Left ventricle myocardium inferior (tissue), 1 donor: ENCODE measurements at places on chromosomes 13 and 19. TPM values are rescaled to one million over a fixed set of nuclear protein-coding genes. Genes with fewer than 3 reads are reported as not detected.

Gene KL
- total RNA-seq = 1.2 TPM

Gene AKT2
- 107 TPM for total RNA-seq

Gene ZNF536
- total RNA-seq = 4.0 TPM

Gene FGF14
- total RNA-seq = 2.9 TPM

Gene CASP14
- not detected for total RNA-seq

Gene IGFL1
- total RNA-seq = not detected

Gene CYP4F8
- not detected for total RNA-seq

Gene SMIM24
- total RNA-seq = not detected

Gene OCEL1
- 21.2 TPM for total RNA-seq

- no peak for DNase-seq
- peak overlapping the region; percentile 2 for H3K4me3 ChIP-seq
- H3K27ac ChIP-seq = no peak overlapping the region
- H3K4me1 ChIP-seq = peaks cover 42% of the 10 kb centered on the region
- no peaks in the 10 kb centered on the region for H3K27me3 ChIP-seq
Measured at GRCh38 chr13:77300176-77301037, 26.5 kb downstream of the MYCBP2 start.

- H3K36me3 ChIP-seq = no peaks in the 10 kb centered on the region
- no peaks in the 10 kb centered on the region for H3K4me1 ChIP-seq
- no peak overlapping the region for H3K27ac ChIP-seq
- peaks cover 3% of the 10 kb centered on the region for H3K27me3 ChIP-seq
- no peak overlapping the region for H3K4me3 ChIP-seq
Measured at GRCh38 chr13:20349564-20350381, 117.7 kb upstream of the GJB6 start.

DNA sequence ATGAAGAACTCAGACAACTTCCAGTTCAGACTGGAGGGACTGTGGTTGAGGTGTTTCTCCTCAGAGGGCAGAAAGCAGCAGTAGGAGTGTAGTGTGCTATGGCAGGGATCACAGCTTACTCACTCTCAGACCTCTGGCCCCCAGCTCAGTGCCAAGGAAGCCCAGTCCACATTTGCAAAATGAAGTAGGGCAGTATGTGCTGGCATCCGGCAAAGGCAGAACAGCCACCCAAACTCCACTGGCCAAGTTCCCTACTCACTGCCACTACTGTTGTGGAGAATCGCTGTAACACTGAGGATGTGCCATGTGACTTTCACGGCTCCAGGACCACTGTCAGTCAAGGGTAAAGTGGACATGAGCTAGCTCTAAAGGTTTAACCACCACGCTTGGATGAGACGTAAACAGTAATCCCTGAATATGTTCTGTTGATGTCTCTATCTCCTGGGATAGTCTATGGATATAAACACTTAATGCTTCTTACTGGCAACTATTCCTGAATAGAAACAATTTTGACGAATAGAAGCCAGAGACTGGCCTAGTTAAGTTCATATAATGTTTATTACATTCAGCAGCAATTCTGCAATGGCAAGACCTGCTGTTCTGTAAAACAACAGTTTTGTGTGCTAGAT is 67.0 kb upstream of the SLC15A1 start:
- no peaks in the 10 kb centered on the region for H3K27me3 ChIP-seq
- peaks cover 53% of the 10 kb centered on the region for H3K4me1 ChIP-seq
- peaks cover 53% of the 10 kb centered on the region for H3K36me3 ChIP-seq
- peak overlapping the region; percentile 65 for H3K27ac ChIP-seq

DNA sequence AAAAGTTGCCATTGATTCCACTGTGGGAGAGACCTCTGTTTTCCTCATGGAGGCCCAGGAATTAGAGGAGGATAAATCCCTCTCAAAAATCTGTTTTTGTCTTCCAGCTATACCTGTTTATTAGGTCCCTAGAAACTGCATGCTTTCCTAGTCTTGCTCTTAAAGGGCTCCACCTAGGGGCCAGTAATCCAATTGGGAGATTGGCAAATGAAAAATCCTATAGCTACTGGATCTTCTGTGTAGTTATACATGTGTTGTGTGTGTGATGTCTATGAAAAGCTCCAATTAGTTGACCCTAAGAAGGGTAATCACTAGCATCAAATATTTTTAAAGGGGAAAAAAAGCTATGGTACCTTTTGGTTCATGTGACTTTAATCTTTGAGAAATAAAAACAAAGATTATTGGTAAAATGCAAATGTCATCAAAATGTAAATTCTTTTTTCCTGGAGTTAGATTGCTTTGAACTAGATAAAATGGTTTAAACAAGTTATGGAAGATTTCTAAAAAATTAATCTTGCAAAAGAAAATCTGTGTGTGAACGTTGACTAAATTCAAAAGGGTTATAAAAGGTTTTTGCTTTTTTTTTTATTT is 63.4 kb upstream of the C1QTNF9B start:
- H3K27ac ChIP-seq = no peak overlapping the region
- H3K36me3 ChIP-seq = no peaks in the 10 kb centered on the region
- no peak overlapping the region for H3K4me3 ChIP-seq
- DNase-seq = no peak

DNA sequence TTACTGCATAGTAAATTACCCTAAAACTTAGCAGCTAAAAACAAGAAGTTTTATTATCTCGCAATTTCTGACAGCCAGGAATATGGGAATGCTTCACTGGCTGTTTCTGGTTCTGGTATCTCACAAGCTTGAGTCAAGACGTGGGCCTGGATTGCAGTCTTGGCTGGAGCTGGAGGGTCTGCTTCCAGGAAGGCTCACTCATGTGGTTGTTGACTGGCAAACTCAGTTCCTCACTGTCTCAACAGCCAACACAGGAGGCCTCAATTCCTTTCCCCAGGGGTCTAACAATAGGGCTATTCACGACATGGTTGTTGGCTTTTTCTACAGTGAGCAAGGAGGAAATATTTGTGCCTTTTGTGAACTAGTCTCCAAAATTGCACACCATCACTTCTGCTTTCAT is 146.3 kb downstream of the GPC5 start:
- no peaks in the 10 kb centered on the region for H3K27me3 ChIP-seq
- no peak overlapping the region for H3K27ac ChIP-seq
- H3K36me3 ChIP-seq = no peaks in the 10 kb centered on the region
- H3K4me3 ChIP-seq = no peak overlapping the region
- no peaks in the 10 kb centered on the region for H3K4me1 ChIP-seq

- no peak for DNase-seq
- H3K27ac ChIP-seq = peak overlapping the region; percentile 89
- no peaks in the 10 kb centered on the region for H3K36me3 ChIP-seq
- H3K4me3 ChIP-seq = peak overlapping the region; percentile 51
- H3K4me1 ChIP-seq = peaks cover 88% of the 10 kb centered on the region
Measured at GRCh38 chr13:112725346-112726015, 35.6 kb downstream of the ATP11A start.

DNA sequence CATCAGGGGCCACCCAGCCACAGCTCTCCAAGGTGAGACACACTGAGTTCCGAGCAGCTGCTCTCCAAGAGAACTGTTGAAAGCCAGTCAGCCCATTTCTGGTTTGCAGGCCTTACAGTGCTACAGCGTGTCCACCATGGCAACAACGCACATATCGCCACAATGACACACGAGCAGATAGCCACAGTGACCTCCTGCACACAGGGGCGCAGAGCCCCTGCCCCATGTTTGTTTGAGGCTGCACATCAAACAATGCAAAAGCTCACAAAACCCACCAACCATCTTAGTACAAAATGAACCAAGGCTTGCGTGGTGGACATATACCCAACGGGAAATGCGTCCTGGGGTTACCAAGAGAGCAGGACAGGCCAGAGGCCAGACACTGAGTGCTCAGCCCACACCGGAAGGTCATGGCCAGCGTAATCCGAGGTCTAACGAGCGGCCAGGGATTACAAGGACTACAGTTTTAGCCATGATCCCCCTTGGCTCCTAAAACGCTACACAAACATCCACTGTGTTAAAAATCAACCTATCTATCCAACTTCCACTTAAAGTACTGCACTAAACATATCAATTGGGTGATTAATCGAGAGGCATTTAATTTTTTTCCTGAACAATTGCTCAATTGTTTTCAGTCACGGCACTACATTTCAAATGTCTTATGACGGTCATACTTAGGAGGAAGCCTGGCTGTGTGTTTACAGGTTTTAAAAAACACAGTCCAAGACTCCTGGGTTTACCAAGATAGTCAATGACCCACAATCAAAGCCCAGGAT is 56.0 kb downstream of the STK24 start:
- H3K4me3 ChIP-seq = no peak overlapping the region
- peak overlapping the region; percentile 7 for H3K27ac ChIP-seq
- H3K36me3 ChIP-seq = peaks cover 3% of the 10 kb centered on the region
- H3K27me3 ChIP-seq = no peaks in the 10 kb centered on the region

DNA sequence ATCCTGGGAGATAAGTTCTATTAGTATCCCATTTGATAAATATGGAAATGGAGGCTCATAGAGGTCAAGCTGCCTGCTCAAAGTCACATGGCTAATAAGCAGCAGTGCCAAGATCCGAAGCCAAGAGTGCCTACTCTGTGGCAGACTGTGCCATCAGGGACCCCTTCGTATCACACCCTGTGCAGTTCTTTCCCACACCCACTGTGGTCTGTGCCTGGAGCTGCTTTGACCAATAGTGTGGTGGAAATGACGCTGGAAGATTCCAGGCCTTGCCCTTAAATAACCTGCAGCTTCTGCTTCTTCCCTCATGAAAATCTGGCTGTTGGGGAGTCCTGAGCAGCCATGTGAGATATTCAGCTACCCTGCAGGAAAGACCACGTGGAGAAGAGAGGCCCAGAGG is 10.1 kb downstream of the OPA3 start:
- no peaks in the 10 kb centered on the region for H3K27me3 ChIP-seq
- H3K27ac ChIP-seq = peak overlapping the region; percentile 81
- DNase-seq = no peak
- no peaks in the 10 kb centered on the region for H3K36me3 ChIP-seq
- H3K4me1 ChIP-seq = peaks cover 81% of the 10 kb centered on the region

DNA sequence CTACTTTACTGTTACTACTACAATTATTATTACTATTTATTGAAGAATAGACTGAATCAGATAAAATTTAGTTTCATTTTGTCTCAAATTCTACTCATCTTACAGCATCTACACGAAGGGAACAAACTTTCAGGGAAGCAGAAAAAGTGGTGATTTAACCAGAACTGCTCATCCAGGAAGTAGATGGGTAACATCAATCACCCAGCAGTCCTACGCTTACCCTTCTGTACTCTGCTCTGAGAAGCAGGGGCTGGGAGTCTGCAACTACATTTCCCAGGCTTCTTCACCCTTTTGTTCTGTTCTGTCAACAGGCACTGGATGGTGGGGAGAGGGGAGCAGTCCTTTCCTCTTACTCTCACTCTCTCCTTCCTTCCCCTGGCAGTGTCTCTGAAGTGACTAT is 31.4 kb upstream of the GGACT start:
- H3K4me3 ChIP-seq = no peak overlapping the region
- no peaks in the 10 kb centered on the region for H3K27me3 ChIP-seq
- no peak for DNase-seq

- H3K36me3 ChIP-seq = no peaks in the 10 kb centered on the region
- no peaks in the 10 kb centered on the region for H3K4me1 ChIP-seq
- DNase-seq = no peak
Measured at GRCh38 chr13:25699056-25699455, 327.3 kb downstream of the ATP8A2 start.

GRCh38 chr13:100751826-100752225 is 77.2 kb upstream of the TMTC4 start:
- no peaks in the 10 kb centered on the region for H3K36me3 ChIP-seq
- DNase-seq = no peak
- H3K4me1 ChIP-seq = no peaks in the 10 kb centered on the region
- peaks cover 23% of the 10 kb centered on the region for H3K27me3 ChIP-seq

DNA sequence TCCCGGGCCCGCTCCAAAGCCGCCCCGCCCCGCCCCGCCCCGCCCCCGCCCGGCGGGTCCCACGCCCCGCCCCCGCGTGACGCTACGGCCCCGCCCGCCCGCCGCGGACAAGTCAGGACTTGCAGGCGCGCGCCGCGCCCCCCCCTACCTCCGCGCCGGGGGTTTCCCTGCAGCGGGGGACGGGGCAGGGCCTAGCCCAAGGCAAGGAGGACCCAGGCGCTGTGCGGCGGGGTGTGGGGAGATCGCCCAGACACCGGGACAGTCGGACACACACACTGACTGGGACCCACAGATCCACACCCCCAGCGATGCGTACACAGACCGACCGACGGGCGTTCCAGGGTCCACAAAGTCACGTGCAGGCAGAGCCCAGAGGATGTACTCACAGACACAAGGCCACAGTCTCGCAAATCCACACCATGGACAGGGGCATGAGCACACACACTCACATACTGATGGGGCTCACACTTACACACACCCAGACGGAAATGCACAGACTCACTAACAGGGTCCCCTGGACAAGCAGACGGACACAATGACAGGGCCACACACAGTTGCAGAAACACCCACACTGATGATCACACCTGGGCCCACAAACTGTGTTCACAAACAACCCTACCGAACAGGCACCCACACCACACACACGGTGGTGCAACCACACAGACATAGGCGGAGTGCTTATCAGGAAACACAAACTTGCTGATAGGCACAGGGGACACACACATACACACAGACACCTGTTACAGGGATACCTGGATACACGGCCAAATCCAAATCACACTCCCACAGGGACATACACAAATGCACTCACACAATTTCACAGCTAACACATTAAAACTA is 436 bp upstream of the BBC3 start:
- H3K27me3 ChIP-seq = no peaks in the 10 kb centered on the region
- no peaks in the 10 kb centered on the region for H3K36me3 ChIP-seq
- DNase-seq = peak; percentile 91
- peak overlapping the region; percentile 99 for H3K4me3 ChIP-seq
- peak overlapping the region; percentile 100 for H3K27ac ChIP-seq

DNA sequence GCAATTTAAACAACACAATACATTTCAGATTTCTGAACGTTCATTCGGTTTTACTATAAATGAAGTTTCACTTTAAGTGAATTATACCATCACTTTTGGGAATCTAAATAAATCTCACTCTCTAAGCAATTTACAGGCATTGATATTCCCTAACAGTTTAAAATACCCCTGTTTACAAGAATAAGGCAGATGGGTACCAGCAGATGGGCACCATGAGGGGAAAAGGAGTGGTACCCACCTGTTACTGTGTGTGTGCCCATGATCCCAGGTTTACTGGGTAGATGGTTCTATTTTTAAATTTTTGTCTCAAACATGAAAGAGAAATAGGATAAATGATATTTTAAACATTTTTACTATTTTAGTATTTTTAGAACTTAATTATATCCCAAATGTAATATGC is 212.9 kb downstream of the PCDH9 start:
- no peaks in the 10 kb centered on the region for H3K4me1 ChIP-seq
- DNase-seq = no peak
- H3K27ac ChIP-seq = no peak overlapping the region
- H3K27me3 ChIP-seq = no peaks in the 10 kb centered on the region
- no peak overlapping the region for H3K4me3 ChIP-seq
- H3K36me3 ChIP-seq = no peaks in the 10 kb centered on the region

- no peaks in the 10 kb centered on the region for H3K27me3 ChIP-seq
- peak overlapping the region; percentile 67 for H3K4me3 ChIP-seq
- no peak for DNase-seq
- H3K4me1 ChIP-seq = peaks cover 43% of the 10 kb centered on the region
Measured at GRCh38 chr13:75803164-75803611, 167.1 kb downstream of the LMO7 start.

- H3K27me3 ChIP-seq = no peaks in the 10 kb centered on the region
- H3K27ac ChIP-seq = no peak overlapping the region
- no peak overlapping the region for H3K4me3 ChIP-seq
- H3K4me1 ChIP-seq = no peaks in the 10 kb centered on the region
- DNase-seq = no peak
- no peaks in the 10 kb centered on the region for H3K36me3 ChIP-seq
Measured at GRCh38 chr13:43159026-43159461, 135.7 kb downstream of the DNAJC15 start.

GRCh38 chr13:42266473-42266872 is 5.5 kb upstream of the AKAP11 start:
- DNase-seq = no peak
- H3K4me1 ChIP-seq = peaks cover 19% of the 10 kb centered on the region
- H3K27me3 ChIP-seq = no peaks in the 10 kb centered on the region
- no peaks in the 10 kb centered on the region for H3K36me3 ChIP-seq
- no peak overlapping the region for H3K4me3 ChIP-seq
